ENCODE measurements at places on chromosomes 7 and 10.

DNA sequence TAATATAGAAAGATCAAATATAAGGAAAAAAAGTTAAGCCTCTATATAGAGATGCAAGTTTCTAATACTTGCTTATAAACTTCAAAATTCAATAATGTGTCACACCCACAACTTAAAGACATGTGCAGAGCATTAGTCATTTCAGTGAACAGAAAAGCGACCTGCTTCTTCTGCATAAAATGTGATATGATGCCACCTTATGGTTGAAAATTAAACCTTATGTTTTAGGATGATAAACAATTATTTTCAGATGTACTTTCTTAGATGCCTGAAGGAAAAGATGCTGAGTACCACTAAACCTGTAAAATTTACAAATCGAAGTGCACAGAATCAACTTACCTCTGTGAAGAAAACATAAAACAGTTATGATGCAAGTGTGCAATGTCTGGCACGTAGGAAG lies 96.0 kb downstream of the MTERF1 start:
- DNase-seq: peak; percentile 38

DNA sequence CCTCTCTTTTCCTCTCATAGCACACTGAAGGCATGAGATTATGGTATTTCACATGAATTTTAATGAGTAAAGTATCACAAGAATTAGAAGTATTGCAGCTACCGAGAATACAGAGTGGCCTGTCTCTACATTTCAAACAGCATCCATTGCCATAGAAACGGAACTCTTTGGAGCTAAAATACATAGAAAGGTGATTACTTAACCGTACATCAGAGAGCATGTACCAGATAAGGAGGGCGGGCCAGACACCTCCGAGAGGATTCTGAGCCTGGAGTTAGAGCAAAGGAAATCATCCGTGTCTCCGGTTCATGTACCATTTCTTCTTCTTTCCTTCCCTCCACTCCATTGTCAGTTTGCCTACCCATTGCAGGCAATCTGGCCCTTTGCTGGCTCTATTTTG lies 196.7 kb downstream of the KLF6 start:
- DNase-seq: no peak

GRCh38 chr10:4254101-4254994 lies 469.3 kb upstream of the KLF6 start:
- no peak for DNase-seq

DNA sequence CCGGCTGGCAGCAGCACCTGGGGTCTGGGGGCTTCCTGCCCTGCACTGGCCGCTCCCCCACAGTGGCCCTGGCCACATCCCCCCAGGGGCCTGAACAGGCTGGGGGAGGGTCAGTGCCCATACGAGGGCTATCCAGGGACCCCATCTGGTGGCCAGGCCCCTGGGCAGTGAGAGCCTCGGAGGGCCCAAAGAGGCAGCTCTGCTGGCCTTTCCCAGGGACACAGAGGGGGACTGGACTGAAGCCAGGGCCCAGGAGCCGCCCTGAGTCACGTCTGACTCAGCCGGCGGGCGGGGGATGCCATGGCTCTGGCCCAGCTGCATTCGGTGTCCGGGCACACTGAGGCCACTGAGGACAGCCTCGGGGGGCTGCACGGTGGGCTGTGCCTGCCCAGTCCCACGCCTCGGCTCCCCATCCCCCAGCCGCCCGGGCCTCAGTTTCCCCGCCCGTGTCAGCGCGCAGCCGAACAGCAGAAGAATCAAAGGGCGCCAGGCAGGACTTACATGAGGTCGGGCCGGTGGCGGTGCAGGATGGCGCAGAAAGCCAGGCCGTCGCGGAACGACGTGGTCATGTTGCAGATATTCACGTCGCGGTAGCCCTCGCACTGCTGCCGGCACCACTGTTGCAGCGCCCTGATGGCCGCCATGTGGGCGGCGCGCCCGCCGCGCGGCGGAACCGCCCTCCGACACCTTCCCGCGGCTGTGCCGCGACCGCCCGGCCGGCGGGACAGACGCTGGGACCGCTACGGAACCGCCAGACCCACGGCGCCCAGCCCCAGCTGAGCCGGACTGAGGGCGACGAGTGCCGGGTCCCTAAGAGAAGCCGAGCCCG lies at the start of gene MICALL2:
TSS of gene MICALL2 (minus strand) at position 788 of the 829 bp plus-strand sequence. CDS start at position 644, 144 bp downstream.
- DNase-seq: peak; percentile 50

DNA sequence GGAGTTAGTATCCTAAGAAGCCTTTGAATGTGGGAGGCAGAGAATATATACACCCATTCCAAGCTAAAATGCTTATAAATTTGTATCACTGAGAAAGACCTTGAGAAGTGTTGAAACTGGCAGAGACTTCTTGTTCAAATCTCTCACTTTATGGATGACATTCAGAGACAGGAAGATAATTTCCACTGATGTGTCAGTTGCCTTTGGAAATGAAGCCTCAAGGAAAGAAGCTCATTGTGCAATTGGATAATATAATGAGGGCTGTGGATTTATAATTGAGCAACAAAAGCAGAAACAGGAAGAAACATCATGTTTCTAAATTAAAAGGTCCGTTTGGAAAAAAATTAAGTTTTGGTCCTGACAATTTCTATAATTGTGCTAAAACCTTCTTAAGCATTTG lies 789.9 kb upstream of the IGFBP3 start:
- DNase-seq: no peak

GRCh38 chr7:22550514-22551030 lies 50.6 kb upstream of the STEAP1B start:
- no peak for DNase-seq
